Muscle of arm (tissue), 14 donors: ENCODE measurements at places on chromosomes 5 and 9. TPM values are rescaled to one million over a fixed set of nuclear protein-coding genes. Genes with fewer than 3 reads are reported as not detected.

DNA sequence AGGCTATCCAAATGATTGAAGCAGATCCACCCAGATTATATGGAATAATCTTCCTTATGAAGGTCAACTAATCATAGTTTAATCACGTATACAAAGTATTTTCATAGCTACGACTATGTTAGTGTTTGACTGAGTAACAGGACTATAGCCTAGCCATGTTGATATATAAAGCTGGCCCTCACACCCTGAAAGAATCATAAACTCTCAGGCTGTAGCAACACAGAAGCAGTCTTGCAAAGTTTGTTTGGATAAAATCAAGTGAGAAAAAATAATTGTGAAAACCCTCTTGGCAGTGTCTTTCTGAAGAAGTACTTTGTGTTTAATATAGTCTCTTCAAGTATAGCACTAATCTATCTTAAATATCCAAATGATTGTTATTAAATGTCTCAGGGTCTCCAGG lies 374.5 kb upstream of the DAB2 start:
- no peak for DNase-seq

Gene RBM27
- 16.4 TPM for polyA plus RNA-seq

- DNase-seq, result no peak
Observed at GRCh38 chr9:18683312-18683711, 209.4 kb downstream of the ADAMTSL1 start.

Gene LAMC3
- polyA plus RNA-seq, result 15.0 TPM

DNA sequence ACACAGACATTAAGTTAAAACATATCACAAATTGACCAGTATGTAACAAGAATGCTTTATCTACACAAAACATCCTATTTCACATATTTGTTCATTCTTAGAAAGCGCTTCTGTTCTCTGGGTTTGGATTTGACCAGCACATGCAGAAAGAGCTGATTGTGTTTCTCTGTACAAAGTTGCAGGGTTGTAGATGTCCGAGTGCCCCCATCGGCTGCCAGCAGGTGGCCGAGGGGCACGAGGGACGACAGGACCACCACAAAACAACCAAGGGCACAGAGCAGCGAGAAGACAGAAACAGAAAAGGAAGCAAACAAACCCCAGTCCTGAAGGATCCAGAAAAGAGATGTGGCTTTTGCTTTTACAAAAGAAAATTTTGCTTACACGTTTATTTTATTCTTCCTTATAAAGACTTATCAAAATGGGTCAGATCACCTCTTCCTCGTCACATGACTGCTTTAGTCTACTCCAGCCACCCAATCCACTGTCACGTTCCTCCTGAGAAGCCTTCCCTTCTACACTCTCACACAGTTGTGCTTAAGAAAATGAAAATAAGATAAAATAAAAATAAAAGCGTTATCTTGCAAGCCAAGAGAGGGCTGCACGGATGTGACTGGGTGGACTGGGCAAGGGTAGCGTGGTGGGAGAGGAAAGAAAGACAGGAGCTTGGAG lies 9.5 kb downstream of the OTP start:
- DNase-seq, result no peak

- DNase-seq, result no peak
Observed at GRCh38 chr5:88665750-88666215, 217.2 kb downstream of the MEF2C start.

DNA sequence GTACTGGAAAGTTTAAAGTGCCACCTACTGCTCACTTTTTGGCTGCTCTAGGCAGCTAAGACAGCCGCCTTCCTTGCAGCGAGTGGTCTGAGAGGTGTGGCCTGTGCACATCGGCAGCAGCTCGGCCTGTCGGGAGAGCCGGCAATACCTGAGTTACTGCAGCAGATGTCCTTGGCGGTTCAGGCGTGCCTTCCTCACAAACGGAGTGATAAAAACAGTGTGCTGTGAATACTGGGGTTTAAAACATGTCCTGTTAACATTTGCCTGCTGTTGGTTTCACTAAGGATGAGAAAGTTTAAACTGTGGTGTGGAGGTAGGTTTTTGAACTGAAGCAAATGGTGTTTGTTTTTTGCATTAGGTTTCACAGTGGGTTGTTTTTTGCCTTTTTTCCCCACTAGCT lies 12.9 kb downstream of the TRAF2 start:
- no peak for DNase-seq

DNA sequence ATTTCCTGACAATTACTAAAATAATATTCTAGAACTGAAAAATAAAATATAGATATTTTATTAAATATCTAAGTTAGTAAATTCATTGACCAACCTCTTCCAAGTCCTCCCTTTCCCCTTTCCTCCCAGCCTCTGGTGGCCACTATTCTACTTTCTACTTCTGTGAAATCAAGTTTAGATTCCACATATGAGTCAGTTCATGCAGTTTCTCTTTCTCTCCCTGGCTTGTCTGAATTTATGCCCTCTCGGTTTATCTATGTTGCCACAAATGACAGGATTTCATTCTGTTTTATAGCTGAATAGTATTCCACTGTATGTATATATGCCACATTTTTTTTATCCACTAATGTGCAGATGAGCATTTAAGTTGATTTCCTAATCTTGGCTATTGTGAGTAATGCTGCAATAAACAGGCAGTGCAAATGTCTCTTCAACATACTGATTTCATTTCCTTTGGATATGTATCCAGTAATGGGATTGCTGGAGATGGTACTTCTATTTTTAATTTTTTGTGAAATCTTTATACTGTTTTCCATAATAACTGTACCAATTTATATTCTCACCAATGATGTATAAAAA lies 52.3 kb downstream of the WDR36 start:
- DNase-seq, result no peak

Gene GABRA1
- not detected for polyA plus RNA-seq
